ENCODE measurements at places on chromosomes 13 and 19.

DNA sequence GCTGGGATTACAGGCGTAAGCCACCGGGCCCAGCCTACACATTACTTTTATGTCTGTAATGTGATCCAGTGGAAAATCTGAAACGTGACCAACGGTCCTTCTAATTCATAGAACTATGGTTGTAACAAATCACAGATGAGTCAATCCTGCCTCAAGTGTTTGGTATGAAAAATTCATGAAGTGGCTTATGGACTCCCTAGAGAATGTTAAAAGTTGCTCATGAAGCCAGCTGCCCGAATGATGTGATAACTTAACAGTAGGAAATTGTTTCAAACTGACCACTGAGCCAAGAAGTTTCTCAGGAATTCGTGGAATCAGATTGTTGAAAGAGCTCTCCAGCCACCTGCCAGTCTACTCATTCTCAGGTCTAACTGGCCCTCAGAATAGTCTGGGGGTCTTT, 59.4 kb upstream of the FARP1 start:
- no peak for DNase-seq

DNA sequence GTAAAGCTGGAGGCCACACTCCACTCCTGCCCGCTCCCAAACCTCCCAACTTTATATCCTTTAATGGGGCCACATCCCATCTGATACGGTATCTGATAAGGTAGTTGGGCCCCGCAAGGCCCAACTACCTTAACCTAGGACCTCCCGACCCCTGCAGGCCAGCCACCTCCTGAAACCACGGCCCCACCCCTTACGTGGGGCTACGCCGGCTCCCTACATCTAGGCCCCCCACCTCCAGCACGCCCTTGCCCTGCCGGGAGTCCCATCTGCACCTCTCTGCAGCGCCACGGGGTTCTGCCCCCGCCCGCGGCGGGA, 2.2 kb downstream of the IGFLR1 start:
- DNase-seq, result no peak

DNA sequence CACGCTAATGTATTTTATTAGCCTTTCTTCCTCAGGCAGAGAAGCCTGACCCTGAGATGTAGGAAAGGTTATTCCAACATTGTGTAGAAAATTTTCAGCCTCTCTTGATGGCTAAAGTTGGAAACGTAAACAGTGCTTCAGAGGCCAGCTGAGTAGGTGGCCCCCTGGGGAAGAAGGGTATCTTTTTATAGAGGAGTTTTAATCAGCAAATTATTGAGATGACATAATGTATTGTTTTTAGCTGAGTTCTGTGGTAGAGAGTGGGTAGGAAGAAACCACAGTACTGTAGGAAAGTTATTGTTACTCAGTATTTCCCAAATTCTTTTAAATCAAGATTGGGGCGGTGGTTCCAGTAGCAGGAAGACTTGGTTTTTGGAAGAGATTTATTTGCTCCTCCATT, 268.8 kb downstream of the DLEU7 start:
- no peak for DNase-seq

DNA sequence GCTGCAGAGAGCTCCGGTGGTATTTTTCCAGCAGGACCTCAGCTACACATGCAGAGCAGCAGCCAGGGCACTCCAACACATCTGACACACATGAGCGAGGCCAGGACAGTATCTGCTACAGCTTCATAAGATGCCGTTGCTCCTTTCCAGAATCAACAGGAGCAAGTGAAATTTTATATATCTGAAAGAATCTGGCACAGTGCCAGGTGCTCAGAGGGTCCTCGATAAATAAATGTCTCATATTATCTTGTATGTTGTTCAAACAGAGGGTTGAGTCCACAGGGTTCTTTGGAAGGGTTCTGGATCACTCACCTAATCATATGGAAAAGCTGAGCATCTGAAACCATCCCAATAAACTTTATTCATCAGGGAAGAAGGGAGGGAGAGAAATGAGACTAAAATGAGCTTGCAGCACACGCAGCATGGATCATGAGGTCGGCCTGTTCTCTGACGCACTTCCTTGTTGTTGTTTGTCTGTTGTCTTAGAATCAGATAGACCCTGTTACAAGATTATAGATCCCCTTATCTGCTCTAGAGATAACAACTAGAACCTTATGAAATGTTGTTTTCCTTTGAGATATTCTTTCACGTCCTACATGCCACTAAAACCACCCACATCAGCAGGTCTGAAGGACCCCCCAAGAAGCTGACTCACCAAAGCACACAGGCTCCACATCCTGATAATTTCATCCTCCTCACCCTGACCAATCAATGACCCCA, 3.2 kb upstream of the METTL21C start:
- DNase-seq, result no peak

- no peak for DNase-seq
Measured at GRCh38 chr13:30502237-30502636, 36.5 kb upstream of the HMGB1 start.

DNA sequence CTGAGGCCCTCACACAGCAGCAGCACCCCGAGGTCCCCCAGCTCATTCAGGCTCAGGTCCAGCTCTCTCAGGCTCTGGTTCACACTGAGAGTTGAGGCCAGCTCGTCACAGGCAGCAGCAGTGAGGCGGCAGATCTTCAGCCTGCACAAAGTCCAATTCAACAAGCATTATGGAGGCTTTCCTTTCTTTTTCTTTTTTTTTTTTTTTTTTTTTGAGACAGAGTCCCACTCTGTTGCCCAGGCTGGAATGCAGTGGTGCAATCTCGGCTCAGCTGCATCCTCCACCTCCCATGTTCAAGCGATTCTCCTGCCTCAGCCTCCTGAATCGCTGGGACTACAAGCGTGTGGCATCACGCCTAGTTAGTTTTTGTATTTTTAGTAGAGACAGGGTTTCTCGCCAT, 22.9 kb downstream of the NLRP12 start:
- no peak for DNase-seq

DNA sequence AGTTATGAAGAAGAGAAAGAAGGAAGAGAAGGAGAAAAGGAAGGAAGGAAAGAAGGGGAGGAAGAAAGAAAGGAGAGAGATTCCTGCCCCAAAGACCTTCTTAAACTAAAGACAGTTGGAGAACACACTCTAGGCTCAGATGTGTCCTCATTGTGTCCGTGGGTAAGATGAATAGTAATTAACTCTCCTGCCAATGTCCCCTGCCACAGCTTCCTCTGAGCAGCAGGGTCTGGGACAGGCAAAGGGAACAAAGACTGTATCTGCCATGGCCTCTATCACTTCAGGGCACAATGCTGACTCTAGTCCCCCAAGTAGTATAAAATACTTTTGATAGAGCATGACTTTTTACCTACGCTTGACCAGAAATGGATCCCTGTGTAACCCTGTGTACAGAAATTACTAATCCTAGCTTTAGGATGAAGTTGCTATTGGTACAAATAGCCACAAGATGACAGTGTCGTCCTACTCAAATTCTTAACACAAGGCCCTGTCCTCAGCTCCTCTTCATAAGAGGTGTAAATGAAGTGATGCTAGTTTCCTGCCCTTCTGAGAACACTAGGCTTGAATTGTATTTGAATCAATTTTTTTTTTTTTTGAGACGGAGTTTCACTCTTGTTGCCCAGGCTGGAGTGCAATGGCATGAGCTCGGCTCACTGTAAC, 186.2 kb upstream of the GPR12 start:
- DNase-seq, result no peak

DNA sequence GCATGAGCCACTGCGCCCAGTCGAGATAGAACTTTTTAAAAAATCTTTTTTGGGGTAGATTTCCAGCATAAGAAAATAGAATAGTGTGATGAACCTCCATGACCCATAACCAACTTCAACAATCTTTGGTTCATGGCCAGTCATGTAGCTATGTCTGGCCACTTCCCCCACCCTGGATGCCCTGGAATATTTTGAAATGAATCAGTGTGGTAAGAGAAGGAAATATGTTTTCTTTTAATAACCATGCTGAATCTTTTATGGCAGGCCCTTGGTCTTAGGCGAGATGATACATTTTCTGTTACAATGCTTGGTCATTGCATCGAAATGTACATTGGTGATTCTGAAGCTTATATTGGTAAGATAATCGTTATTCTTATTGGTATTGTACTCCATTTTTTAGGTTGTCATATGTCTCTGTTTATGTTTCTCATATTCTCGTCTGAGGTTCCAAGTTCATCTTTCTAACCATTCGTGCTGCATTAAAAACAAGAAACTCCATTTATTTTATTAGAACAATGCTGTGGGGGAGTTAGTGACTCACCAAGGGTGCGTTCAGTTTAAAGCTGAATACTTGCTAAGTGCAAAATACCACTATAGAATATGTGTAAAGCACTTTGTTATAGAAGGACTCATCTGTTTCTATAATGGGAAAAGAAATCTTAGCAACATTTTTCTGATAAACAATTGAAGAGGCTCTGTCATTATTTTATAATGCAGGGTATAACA, 16.4 kb upstream of the UPF3A start:
- no peak for DNase-seq

DNA sequence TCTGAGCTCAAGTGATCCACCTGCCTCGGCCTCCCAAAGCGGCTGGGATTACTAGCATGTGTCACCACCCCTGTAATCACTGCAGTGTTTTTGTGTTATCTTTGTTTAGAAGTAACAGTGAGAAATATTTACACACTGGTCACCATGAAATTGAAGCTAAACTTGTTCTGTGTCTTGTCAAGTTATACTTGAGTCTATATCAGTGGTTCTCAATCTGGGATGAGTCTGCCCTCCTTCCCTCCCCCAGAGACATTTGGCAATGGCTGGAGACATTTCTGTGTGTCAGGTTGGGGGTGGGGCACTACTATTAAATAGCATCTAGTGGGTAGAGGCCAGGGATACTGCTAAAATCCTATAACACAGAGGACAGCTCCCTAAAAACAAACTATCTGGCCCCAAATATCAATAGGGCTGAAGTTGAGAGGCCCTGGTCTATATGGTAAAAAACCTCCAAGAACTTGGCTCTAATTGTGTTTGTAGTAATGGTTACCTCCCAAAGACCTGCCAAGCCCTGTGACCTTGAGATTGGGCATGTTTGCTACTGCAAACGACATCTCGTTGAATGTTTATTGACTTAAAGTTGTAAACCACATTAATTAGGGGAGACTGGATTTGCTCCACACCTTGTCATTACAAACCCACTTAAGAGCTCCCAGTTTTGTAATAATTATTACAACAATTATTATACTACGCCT, 6.9 kb downstream of the CTU1 start:
- DNase-seq, result no peak

DNA sequence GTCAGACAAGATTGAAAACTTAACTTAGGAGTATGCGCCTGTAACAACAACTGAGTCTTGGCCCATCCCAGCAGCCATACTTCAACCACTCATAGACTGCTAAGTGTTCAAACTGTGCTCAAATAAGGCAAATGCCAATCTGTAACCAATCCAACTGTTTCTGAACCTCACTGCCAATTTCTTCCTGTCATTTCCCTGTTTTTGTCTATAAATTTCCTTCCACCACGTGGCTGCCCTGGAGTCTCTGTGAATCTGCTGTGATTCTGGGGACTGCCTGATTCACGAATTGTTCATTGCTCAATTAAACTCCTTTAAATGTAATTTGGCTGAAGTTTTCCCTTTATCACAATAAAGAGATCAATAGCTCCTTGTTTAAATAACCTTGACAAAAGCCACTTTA, 50.8 kb upstream of the FREM2 start:
- no peak for DNase-seq

DNA sequence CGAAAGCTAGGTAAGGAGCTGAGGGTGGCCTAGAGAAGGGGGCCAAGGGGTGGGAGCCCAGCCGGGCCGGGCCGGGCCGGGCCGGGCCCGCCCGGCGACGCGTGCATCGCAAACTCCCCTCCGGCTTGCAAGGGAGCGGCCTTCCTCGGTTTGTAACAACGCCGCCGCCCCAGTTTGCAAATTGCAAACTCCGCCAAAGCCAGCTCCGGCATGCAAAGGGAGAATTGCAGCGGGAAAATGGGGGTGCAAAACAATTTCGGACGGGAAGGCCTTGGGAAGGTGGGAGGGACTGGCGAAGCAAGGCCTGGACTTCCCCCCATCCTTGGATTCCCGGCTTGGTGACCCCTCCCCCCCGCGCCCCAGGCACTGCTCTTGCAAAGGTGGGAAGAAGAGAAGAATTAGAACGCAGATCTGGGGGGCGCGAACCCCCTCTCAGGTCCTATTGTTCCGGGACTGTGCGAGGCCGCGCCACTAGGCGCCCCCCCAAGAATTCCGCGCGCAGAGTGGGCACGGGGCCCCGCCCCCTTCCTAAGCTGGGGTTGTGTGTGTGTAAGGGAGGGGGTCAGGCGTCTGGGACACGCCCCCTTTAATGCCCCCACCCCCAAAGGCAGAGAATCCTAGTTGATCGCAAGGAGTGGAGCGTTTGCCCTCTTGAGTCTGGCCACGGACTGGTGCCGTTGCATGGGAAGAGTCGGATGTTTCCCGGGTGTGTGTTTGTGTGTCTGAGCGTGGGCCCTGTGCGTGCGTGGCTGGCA, 926 bp downstream of the PRR12 start:
- DNase-seq, result no peak

DNA sequence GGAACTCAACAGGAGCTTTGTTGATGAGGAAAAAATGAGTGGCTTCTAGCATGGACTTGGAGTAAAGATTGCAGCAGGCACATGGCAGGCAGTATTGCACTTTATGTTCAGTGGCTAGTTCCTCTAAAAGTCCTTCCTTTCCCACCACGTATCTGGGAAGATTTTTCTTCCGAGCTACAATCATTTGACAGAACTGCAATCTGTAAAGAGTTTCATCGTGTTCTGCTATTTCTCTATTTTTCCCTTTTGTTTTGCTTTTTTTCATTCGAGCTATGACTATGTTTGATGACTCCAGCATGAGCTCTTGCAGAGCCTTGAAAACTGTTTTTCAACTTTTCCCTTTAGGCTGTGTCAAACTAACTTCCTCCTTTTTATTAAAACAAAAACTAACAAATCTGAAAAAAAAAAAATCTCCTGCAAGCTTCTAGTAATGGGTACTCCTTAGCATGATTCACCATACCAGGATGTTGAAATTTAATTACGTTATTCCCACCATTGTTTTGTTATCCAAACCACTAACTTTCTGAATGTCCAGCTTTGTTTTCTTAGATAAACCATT, 12.3 kb downstream of the CLDN10 start:
- no peak for DNase-seq

DNA sequence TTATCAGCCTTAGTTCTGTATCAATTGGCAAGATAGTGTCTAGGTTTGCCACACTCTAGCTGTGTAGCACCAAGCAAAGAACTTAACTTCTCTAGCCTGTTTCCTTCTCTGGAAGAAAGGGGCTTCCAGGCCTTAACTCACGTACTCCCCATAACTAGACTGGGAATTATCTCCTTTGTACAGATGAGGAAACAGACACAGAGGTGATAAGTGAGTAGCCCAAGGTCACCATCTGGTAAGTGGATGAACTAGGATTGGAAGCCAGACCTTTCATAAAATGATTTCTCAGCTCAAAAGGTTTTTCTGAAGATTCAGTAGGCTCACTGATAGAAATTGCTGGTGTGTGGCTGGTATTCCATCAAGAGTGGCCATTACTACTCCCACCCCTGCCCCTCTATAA, 3.1 kb downstream of the ZNF428 start:
- no peak for DNase-seq

DNA sequence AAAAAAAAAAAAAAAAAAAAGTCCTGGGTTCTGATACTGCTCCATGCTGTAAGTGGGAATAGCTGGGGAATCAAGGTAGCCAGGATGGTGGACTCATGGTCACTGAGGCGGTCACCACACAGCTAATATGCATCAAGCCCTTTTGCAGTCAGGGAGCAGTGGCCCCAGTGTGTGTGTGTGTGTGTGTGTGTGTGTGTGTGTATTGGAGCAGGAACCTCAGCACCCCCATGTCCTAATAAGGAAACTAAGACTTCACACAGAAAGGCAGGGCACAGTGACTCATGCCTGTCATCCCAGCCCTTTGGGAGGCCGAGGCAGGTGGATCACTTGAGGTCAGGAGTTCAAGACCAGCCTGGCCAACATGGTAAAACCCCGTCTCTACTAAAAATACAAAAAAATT, 12.0 kb downstream of the B3GNT3 start:
- DNase-seq, result no peak
